ENCODE measurements at places on chromosomes 7 and 10.

GRCh38 chr10:44426247-44427034, 41.5 kb upstream of the CXCL12 start:
- no peak for DNase-seq

DNA sequence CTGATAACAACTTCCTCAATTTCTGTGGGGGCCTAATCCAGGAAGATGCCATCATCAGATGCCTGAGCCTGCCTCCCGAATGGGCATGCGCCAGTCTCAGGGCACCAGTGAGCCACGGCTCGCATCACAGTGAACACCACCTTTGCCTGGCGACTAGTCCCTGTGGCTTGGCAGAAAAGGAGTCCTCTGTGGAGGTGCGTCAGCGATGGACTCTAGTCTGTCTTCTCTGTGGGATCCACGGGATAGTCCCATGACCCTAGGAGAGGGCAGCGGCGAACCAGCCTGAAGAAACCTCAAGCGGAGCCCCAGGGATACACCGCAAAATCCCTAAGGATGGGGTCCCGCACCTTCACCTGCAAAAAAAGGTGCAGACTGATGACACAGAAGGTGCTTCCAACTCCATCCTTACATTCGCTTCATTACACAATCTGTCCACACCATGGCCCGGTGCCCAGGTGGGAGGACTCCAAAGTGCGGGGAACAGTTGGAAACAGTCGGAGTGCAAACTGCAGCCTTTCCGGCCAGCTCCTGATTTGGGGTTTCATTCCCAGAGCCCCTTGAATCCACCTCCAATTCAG, 35.1 kb upstream of the ZNF273 start:
- DNase-seq, result no peak

GRCh38 chr10:126041117-126041516, 144.8 kb downstream of the FANK1 start:
- DNase-seq, result no peak

- no peak for DNase-seq
These were observed 109.2 kb downstream of the PIP4K2A start for GRCh38 chr10:22605168-22605567.

GRCh38 chr10:88162852-88163251, 299.4 kb downstream of the PTEN start:
- DNase-seq, result no peak

GRCh38 chr7:108234971-108235450, 104.8 kb upstream of the LAMB4 start:
- no peak for DNase-seq

GRCh38 chr10:121293110-121293509, 305.1 kb downstream of the FGFR2 start:
- no peak for DNase-seq

Data from activated CD4-positive, alpha-beta T cell treated with anti-CD3 and anti-CD28 coated beads, Interleukin-2, amount 50 U/mL, for 48 hours (primary cell).